ENCODE measurements at places on chromosomes 12 and 14.

DNA sequence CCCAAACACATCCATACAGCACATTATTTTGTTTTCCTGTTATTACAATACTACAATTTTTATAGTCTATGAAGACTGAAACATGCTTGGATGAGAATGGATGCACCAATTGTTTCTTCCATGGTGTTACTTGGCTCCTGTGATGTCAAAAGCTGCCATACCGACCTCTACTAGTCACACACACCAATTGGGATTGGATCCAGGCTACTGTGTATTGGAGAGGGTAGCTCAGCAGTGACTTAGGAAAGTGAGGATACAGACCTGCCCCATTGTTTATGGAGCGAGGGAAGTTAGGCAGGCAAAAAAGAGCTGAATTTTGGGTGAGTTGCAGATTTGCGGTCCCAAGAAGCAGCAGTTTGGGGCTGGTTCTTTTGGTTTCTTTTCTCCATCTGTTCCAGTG is 30.8 kb upstream of the AKAP6 start:
- DNase-seq: no peak

- no peak for DNase-seq
These were observed 992 bp downstream of the CPSF2 start for GRCh38 chr14:92122761-92123160.

- no peak for DNase-seq
These were observed 1006.0 kb upstream of the USP15 start for GRCh38 chr12:61254225-61254624.

DNA sequence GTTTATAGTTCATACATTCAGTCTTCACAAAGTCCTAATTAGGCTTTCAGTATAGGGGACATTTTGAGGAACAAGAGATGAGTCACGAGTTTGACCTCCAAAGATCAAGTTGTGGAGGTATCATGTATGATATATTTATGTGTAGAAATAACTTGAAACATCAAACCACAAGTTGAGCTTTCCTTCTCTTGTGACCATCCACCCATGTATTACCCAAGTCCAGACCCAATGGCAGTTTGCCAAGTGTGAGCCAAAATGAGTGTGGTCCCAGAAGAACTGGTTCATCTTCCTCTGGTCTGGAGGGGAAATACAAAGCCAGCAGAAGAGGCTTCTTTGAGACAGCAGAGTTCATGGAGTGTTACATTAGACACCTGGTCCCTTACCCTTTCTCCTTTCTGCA is 104.9 kb downstream of the ATP23 start:
- no peak for DNase-seq

DNA sequence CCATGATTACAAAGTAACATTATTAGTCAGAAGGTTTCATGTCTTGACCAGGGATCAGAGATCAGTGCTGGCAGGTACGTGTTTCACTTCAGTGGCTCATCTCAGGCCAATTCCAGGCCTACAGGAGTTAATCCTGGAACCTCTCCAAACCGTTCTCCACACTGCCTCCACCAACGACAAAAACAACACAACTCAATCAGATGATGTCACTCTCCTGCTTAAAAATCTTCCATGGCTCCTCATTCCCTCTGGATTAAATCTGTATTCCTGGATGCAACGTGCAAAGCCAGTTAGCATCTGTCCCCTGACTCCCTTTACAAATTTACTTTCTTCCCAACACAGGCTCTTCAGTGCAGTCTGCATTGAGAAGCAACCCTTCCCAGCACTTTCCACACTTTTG is 34.3 kb upstream of the TXNRD1 start:
- DNase-seq: no peak

DNA sequence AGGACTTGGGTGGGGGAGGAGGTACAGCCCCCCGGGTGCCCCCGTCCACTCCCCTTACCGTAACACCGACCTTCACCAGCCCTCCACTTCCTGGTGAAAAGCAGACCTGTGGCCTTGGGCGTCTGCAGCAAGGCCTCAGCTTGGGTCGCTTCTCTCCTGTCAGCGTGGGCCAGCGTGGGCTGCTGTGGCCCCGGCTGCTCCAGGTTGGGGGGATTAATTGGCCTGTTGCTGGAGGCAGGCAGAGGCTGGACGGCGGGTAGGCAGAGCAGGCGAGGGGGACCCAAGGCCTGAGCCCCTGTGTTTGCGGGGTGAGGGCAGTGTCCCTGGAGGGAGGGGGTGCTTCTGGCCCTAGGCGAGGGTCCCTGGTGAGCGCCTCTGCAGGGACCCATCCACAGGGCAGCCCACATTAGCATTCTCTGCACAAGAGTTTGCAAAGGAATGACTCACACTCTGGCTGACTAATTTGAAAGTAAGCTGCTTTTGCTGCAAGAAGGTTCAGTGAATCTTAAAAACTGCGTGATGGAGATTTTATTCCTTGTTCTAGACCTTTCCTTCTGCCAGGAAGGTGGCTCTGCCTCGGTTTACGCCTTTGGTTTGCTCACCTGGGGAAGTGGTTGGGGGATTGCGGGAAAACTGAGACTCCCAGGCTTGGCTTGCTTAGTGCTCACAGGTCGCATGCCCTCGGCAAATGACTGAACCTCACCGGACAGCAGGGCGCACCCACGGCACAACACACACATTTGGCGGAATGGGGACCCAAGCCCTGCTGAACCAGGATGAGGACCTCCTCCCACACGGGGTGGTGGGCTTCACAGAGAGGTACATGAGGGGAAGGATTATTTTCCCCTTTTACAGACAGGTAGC is 37.9 kb upstream of the DLK1 start:
- DNase-seq: no peak

DNA sequence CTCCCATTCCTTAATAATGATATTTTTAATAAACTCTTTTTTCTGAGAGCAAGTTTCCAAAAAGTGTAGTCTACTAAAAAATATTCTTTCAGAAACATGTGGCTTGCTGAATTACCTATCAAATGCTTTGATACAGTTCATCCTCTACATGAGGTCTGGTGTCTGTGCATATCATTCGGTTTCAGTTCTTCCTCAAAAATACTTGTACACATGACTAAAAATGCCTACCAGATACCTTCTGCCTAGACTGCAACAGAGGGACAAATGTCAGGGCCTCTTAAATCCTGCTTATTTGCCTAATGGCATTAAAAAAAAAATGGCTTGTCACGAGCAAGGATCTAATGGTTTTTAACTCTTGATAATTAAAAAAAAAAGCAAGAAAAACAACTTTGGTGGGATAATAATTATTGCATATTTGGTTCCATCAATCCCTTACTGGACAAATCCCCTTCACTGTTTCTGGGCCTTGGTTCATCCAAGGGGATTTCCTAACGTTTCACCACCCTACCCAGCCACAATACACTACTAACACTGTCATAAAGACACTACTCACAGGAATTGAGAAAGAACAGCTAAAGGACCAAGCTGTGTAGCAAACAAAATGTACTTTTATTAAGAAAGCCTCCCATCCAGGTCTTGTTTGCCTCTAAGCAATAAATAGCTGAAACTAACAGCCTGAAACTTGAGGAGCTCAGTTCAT is 45.7 kb downstream of the PARP11 start:
- DNase-seq: no peak

GRCh38 chr12:15848606-15849005 is 33.6 kb upstream of the STRAP start:
- no peak for DNase-seq

GRCh38 chr14:99035712-99036610 is 236.0 kb downstream of the BCL11B start:
- no peak for DNase-seq

GRCh38 chr14:95462491-95462890 is 54.0 kb downstream of the SYNE3 start:
- DNase-seq: no peak

DNA sequence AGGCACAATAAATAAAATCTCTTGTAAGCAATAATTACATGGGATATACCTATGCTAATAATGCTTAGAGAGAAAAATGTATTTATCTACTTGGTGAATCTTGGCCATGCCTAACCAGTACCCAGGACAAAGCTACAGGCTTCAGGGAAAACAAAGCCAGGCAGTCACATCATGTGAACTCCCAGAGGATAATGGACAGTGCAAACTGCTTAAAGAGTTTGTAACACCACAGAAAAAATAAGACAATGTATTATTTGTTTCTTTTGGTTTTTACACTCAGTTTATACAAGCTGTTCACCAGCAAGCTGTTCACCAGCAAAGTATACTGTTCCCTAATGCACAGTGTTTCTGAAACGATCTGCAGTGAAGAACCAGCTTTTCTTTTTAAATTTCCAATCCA is 38.0 kb downstream of the DICER1 start:
- DNase-seq: no peak

GRCh38 chr12:118070650-118071049 is 9.7 kb upstream of the WSB2 start:
- no peak for DNase-seq

DNA sequence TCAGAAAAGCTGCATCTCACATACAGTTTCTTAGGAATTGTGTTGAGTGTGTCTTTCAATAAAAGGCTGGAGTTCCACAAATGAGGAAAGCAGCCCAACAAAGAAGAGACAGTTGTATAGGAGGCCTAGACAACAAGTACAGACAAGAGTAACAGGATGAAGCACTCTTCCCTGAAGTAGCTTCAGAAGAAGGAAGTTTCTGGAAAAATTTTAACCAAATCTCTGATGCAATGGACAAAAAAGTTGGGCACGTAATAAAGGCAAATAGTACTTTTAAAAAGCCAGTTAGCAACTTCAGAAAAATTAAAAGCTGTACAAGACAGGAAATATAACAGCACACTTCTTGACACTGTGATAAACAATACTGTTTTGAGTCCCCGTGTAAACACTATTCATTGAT is 134.1 kb upstream of the PLEKHG7 start:
- no peak for DNase-seq

DNA sequence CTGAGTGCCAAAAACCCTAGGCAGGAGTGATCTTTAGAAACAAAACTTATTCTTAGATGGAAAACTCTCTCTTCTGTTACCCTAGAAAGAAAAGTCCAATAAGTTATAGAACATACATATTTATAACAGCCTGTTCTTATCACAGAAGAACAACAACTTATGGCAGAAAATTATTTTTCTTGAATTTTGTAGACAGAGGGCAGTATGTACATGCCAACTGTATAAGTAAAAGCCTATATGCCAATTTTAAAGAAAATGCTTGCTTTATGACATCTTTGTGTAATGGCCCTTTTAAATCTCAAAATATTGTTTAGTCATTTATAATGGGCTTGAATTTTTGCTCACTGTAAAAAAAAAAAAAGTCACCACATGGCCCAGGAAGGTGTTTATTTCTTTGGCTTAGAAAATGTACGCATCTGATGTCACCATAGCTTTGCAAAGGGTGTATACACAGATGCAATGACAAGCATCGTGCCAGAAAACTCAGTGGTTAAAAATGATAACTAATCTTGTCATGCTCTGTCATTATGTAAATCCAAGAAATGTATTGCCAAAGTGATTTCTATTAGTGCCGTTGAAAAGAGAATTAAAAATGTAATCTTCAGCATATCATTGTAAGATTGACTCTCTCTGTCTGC is 38.3 kb upstream of the GRIP1 start:
- no peak for DNase-seq

- DNase-seq: no peak
These were observed 7.9 kb upstream of the PUS1 start for GRCh38 chr12:131920902-131921840.

- DNase-seq: no peak
These were observed 4.9 kb downstream of the PTGER2 start for GRCh38 chr14:52318826-52319645.

GRCh38 chr12:6923003-6923732 is 4.6 kb upstream of the ATN1 start:
- no peak for DNase-seq

DNA sequence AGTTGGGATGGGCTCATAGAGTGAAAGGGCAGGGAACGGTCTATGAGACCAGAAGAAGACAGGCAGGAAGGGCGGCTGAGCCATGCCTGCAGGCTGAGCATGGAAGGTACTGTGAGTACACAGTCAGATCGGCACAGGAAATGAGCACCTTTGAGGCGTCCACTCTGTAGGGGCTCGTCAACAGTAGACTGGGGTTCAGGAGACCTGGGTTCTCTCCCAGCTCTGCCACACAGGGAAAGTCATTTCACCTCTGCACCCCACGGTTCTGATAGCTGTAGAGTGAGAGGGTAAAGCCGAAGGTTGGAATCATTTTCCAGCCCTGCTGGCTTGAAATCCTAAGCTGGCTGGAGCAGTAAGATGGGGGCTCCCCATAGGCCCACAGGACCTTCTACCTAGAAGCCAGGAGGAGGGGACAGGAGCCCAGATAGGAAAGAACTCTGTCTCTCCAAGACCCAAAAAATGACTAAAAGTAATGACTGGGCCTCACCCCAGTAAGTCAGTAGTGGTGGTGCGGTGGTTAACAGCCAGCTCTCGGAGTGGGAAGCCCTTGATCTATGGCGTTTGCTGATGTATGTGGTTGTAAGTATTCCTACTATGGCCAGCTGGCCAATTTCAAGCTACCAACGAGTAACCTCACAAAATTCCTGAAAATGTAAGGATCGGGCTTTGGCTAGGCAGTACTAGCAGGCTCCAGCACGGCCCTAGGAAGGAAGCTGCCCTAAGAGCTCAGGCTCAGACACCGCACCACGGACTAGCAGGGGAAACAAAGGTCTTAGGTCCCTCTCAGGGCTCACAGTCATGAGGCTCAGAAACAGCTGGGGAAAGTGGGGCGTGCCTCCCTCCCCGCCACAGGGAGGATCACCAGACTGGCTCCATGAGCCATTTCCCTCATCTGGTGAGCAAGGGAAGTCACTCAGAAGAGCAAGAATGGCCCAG is 10.3 kb upstream of the CD27 start:
- peak; percentile 59 for DNase-seq
